NCI-H1417 treated with DMSO at 0.1 percent for 48 hours (cell line): ENCODE measurements at places on chromosomes 11 and 22.
A peak's percentile ranks its signal among the peaks of the same experiment; 100 is the strongest.

- DNase-seq, result no peak
Measured at GRCh38 chr11:132818951-132819350, 713.4 kb downstream of the OPCML start.

DNA sequence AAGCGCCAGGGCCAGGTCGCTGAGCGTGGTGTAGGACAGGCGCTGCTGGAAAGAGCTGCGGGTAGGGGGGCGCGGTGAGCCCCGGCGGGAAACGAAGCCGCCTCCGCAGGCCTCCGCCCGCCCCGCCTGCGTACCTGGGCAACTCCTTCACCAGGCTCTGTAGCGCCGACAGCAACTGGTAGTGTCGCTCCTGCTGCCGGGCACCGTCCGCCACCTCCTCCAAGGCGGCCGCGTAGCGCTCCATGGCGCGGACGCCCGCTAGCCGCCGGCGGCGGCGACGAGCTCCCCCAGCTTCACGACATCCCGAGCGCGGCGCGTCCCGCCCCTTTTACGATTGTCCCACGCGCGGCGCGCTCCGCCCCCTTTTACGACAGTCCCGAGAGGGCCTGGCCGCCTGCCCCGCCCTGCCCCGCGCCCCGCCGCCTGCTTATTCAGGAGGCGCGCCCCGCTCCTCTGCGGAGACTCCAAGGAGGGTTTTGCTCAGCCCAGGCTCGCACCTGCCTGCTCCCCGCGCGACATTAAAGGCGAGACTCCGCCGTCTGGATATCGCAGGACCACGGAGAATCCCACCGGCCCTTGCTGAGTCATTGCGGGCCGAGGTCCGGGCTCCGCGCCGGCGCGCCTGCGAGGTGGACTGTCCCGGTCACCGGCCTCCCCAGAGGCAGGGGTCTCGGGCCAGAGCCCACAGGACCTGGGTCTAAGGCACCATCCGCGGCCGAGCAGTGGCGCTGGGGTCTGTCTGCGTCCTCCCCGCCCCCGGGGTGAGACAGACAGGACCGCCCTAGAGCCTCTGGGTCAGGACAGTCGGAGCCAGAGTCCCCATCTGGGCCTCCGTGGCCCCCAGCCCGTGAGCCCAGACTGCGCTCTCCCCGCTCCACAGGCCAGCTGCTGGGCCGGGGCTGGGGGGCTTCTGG is at the start of gene DGCR6L:
Gene DGCR6L (minus strand): TSS at position 316 of the 914 bp plus-strand sequence. CDS start 72 bp downstream, at position 244.
- no peak for DNase-seq

DNA sequence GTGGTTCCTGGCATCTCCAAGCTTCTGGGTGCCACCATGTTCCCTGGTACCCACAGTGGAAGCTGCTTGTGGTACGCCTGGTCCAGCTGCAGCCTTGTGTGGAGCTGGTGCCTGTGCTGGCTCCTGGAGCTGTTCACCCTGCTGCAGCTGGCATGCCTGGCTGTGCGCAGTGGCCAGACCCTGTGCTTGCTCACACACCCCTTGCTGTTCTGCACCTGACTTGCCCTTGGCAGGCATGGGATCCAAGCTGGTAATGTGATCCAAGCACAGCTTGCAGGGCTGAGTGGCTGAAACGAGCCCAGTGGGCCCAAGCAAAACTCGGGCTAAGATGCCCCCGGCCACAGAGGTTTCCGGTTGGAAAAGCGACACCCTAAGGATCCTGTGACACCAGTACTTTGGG is 104.7 kb upstream of the CLMP start:
- DNase-seq, result no peak

- DNase-seq, result no peak
Measured at GRCh38 chr11:41431784-41432183, 27.7 kb downstream of the LRRC4C start.

- DNase-seq, result no peak
Measured at GRCh38 chr11:9060700-9061111, 30.7 kb downstream of the SCUBE2 start.

DNA sequence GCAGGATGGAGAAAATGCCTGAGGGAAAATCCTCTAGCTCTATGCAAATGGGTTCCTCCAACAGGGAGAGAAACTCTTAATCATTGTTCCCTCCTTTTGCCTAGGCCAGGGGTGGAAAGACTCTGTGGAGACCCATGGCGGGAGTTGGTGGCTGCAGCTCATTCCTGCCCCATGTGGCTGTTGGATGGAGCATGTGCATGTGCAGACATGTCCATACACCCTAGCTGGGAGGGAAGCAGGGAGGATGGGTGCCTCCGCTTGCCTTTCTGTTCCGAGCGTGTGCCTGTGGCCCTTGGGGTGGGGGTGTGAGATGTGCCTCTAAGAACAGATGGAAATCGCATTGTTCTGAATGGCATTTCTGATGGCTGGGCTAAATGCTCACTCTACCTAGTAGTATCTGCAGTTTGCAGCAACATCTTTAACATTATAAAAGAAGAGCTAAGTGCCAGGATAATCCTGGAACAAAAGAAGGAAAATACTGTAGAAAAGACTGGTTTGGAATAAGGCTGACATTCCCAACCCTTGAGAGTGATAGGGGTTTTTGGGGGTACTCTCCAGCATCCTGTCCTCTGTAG is 31.7 kb downstream of the METTL15 start:
- no peak for DNase-seq

DNA sequence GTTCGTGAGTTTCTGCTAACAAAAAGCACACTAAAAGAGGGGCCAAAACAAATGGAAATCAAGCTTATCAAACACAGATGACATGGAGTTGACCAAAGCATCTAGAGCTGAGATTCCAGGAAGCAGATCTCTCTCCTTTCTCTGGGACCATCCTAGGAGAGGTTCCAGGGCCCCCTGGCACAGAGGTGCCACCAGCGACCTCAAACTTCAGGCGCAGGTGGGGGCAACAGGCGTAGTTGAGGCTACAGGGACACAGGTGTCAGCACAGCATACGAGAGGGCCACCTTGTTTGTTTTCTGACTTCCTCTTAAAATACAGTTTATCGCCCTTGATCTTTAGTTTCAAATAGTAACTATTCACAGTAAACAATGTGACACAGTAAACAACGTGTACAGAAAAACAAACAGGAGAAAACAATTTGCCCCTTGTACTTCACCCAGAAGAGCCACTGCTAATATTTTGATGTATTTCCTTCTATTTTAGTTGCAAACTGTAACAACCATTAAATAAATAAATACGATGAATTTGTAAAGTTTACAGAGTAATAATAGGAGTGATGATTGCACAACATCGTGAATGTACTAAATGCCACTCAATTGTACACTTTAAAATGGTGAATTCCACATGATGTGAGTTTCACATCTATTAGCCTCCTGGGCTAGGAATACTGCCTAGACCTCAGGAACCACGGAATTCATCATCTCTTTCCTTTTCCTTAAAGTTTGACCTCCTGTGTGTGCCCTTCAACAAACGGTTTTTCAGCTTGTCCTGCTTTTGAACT is 52.2 kb downstream of the IGLL5 start:
- no peak for DNase-seq

GRCh38 chr22:34001701-34002466 is 81.6 kb upstream of the LARGE1 start:
- no peak for DNase-seq

DNA sequence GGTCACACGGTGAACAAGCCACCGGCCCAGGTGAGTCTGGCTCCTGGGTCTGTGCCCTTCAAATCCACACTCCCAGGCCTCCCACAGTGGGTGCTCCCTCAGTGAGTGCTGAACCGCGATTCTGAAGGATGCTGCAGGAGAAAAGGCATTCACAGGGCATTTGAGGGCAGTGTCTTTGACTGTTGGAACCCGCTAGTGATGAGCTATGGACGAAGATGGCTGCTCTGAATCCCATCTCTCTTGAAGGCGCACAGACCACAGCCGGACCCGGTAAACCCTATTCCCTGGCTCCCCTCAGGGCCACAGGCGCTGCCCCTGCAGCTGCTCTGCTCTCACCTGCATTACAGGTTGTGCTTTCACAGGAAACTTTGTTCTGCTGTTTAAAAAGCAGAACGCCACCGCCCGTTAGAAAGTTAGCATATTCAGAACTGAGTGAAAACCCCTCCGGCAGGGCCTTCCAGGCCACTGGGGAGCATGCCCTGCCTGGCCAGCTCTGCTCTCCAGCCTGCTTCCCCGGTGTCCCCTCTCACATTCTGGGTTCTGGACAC is 3.2 kb downstream of the LRRC32 start:
- DNase-seq, result no peak

GRCh38 chr11:693415-693831 is 1.6 kb downstream of the DEAF1 start:
- DNase-seq, result no peak

DNA sequence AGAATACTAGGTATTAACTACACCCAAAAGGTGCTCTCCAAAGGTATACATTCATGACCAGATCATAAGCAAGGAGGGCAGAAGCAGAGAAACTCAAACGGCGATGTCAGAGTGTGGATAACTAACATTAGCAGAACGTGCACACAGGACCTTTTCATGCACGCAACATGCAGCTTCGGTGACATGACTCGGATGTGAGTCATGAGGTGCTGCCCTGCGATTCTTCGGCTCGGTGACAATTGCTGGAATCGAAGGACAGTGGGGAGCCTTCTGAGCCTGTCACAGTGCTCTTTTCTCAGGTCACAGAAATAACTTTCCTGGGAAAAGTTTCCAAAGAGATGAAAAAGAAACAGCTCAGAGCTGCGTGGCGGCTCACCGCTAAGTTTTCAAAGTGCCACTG is 418.5 kb upstream of the SYN3 start:
- no peak for DNase-seq

- DNase-seq, result no peak
Measured at GRCh38 chr11:73395297-73396208, 19.4 kb downstream of the RELT start.

DNA sequence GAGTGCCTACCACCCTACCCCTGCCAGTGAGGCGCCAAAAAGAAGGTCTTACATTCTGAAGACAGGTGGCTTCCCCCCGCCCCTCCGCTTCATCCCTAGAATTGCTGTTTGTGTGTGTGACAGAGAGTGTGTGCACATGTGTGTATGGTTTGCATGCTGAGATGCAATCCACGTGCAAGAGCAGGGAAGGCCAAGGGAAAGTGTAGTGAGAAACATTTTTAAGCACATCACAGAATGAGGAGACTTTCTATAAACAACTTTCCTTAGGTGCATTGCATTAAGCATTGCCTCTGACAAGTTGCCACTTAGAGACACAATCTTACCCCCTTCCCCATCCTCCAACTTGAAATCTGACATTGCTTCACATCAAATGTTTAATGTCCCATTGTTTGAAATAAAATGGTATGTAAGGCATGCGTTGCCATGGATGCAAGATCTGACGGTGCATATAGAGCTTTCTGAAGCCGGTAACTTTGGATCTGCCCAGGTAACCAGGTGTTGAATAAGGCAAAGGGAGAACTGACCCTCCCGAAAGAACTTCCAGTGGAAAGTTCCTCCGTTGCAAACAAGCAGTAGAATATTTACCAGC is 21.4 kb downstream of the FJX1 start:
- DNase-seq, result no peak

DNA sequence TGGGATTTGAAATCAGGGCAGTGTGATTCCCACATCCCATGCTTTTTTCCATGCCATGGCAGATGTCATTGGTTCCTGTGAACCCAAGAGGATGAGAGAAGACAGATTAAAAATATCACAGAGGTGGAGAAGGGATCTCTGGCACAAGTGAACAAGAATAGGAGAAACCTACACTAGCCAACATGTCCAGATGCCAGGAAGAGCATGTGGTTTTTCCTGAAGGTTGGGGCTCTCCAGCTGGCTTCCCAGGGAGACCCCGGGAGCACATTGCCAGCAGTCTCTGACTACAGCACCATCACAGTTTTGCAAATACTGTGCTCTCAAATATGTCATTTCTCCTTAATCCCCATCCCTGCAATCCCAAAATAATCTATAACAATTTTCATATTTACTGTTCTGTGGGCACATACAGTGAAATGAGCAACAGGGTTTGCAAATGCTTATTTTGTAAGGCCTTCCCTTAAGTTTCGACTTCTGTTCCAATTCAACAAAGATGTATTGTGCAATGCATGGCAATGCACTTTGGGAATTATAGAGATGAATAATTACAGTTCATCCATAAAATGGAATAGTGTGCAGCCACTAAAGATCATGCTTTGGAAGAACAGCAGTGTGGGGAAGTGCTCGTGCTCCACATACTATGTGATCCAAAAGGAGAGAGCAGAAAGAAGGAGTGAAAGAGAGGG is 4.8 kb downstream of the ANKK1 start:
- no peak for DNase-seq

DNA sequence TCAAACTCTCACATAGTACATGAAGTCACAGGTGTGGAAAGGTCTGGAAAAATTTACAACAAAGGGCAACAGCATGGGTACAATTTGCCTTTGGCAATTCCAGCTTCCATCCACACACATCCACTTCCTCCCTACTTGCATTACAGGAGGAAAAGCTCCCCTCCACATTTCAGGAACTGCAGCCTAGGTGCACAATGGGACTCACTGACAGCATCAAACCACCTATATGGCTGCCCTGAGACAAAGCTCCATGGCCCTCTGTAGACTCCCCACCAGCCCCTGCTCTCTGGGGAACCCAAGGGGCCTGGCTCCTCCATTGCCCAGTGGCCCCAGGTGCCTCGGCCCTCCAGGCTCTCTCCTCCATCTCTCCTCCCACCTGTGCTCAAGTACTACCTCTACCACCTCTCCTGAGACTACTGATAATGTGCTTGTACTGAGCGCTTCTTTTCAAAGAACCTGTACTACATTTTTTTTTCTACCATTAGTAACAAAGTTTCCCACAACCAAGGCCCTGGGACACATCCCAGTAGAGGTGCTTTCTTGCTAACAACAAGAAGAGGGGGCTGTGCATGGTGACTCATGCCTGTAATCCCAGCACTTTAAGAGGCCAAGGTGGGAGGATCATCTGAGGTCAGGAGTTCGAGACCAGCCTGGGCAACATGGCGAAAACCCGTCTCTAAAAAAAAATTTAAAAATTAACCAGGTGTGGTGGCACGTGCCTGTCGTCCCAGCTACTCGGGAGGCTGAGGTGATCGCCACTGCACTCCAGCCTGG is 4.9 kb downstream of the YPEL1 start:
- DNase-seq, result no peak

- DNase-seq, result no peak
Measured at GRCh38 chr11:116171271-116172140, 601.3 kb downstream of the BUD13 start.

GRCh38 chr22:41576877-41577276 is 12.8 kb downstream of the PMM1 start:
- no peak for DNase-seq

- peak; percentile 40 for DNase-seq
Measured at GRCh38 chr11:99893811-99894210, 793.3 kb upstream of the ARHGAP42 start.

GRCh38 chr11:66492161-66492865 is 12.1 kb downstream of the DPP3 start:
- DNase-seq, result no peak
